GM23248 (cell line): ENCODE measurements at places on chromosomes 13 and 19. TPM values are rescaled to one million over a fixed set of nuclear protein-coding genes. Genes with fewer than 3 reads are reported as not detected.

DNA sequence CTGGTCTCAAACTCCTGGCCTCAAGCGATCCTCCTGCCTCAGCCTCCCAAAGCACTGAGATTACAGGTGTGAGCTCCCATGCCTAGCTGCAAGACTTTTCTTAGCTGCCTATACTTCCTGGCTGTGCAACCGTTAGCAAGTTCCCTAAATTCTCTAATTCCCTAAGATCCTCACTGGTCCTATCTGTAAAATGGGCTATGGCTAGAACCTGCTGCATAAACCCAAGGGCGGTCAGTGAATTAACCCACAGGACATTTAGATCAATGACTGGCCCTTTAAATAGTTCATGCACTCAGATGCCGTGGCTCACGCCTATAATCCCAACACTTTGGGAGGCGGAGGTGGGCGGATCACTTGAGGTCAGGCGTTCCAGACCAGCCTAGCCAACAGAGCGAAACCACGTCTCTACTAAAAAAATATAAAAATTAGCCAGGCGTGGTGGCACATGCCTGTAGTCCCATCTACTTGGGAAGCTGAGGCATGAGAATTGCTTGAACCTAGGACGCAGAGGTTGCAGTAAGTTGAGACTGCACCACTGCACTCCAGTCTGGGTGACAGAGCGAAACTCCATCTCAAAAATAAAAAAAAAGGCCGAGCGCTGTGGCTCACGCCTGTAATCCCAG is 4.1 kb upstream of the C19orf53 start:
- DNase-seq, result no peak

DNA sequence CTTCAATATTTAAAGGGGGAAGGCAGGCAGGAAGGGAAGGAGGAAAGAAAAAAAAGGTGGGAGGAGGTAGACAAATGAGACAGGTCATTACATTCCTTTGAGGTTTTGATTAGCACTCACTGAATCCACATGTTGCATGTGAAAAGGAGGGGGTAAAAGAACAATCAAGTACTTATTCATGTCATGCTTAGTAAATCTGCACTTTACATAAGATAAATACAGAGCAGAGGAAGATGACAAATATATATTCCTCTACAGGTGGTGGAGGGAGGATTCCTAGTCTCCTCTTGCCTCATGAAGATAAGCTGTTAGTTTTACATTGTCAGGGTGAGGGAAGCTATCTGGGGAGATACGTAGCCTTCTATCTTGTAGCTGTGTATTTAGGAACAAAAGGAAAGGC is 1645.4 kb upstream of the SPRY2 start:
- DNase-seq, result no peak

IGFL1 gene
- total RNA-seq, result not detected in 2 replicates

CNFN gene
- not detected in 2 replicates for total RNA-seq

PSG3 gene
- total RNA-seq, result not detected in 2 replicates

NLRP9 gene
- total RNA-seq, result not detected in 2 replicates

CD37 gene
- total RNA-seq, result not detected in 2 replicates
